HFFc6 (cell line): ENCODE measurements at places on chromosomes 12 and 14. TPM values are rescaled to one million over a fixed set of nuclear protein-coding genes. Genes with fewer than 3 reads are reported as not detected.

DNA sequence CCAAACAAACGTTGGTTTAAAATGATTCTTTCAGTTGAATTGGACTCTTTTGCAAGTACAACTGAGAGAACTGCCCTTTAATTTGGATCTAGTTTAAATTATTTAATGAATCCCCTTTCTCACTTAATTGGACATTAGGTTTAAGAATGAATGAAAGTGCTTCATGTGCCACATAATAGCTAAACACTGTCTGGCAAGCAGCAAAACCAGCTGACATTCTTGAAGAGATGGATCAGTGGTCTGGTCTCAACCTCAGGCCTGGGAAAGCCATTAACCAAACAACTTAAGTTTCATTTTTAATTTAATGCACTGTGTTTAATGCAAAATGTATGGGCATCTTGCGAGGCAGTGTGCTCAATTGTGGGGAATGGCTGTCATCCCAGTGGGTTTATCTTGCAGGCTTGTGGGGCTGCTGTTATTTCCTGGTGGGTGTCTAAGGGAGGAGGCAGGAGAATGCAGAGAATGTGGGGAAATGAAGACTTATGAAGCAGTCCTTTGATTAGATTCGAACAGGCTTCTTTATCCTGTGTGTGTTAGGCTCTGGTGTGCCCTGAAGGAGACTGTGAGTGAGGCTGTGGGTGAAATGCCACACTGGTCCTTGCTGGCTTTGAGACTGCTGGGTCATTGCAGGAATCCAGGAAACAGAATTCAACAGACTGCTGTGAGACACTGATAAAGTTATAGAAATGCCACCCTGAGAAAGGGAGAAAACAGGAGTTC, 144.1 kb upstream of the PELI2 start:
- DNase-seq, result no peak

DNA sequence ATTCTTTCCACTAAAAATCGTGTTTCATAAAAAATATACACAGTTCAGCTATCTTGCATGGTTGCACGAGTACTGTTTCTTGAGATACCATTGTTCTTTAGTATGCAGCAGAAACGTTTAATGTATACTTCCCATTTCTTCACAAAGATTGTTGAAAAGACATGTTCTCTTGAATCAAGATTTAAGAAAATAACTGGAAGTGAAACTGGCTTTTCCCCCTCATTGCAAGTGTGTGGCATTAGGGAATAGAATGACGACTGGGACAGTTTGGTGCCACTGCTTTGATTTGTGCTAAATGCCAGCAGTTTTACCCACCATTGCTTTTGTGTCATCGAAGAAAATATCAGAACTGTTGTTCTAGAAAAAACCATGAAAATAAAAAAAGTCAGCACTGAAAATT, 20.3 kb upstream of the DHRS2 start:
- DNase-seq, result no peak

DNA sequence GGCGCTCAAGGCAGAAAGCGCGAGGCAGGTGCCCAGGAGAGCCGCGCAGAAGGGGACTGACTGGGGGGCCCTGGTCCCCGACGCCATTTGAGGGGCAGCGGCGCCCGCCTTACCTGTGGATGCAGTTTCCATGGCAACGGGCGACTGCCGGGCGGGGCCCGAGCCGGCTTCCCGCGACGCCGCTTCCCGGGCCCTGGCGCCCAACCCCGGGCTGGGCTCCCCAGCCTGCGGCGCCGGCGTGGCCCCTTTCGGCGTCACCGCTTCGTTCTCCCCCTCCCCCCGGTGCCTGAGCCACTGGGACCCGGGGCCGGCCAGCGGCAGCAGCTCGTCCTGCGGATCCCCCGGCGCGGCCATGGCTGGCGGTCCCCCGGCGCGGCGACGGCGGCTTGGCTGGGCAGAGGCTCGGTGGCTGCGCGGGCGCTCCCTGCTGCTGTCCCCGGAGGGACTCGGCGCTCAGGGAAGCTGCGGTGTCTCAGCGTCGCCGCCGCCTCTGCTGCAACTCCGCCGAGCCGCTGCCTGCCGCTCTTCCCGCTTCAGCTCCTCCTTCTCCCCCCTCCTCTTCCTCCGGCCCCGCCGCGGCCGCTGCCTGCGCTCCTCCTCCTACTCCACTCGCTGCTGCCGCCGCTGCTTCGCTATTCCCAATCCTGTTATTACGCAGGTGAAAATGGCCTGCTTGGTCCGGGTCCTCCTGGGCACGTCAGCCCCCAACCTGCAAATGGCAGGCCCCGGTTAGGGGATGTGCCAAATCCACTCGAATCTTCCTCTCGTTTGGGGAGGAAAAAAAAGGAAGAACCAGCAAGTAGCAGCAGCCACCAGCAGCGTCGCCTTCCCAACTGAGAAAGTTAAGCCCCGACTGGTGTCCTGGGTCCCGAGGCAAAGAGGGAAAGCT, at the start of gene RTN1:
TSS of gene RTN1 (minus strand) at position 500 of the 889 bp plus-strand sequence. CDS start at position 354, 146 bp downstream.
- no peak for DNase-seq

- DNase-seq, result peak; percentile 16
Measured at GRCh38 chr12:119659289-119659897, 8.5 kb upstream of the PRKAB1 start.

- no peak for DNase-seq
Measured at GRCh38 chr12:85273381-85274314, 6.4 kb upstream of the ALX1 start.

DNA sequence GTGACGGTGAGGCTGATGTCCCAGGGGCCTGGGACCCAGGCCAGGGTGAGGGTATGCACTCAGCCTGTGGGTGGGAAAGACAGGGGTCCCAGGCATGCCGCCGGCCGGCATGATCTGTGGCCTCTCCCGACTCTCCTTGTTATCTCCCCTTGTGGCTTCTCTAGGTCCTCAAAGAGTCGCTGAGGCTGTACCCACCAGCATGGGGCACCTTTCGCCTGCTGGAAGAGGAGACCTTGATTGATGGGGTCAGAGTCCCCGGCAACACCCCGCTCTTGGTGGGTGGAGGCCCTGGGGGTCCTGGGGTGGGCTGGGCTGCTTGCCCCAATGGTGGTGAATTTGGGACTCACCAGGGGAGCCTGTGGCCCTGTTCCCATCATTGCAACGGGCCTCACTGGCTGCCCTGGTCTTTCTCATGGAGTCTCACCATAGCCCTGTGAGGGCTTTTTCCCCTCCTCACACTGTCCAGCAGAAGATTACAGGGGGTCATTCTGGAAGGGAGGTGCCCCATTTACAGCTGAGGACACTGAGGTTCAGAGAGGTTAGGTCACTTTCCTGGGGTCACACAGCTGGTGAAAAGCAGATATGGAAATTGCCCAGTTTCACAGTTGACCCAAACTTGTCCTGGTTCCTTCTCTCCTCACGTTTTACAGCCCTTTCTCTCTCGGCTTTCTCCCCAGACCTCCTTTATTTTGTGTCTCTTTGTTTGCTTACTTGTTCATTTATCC, 37.9 kb downstream of the CYP46A1 start:
- no peak for DNase-seq

DNA sequence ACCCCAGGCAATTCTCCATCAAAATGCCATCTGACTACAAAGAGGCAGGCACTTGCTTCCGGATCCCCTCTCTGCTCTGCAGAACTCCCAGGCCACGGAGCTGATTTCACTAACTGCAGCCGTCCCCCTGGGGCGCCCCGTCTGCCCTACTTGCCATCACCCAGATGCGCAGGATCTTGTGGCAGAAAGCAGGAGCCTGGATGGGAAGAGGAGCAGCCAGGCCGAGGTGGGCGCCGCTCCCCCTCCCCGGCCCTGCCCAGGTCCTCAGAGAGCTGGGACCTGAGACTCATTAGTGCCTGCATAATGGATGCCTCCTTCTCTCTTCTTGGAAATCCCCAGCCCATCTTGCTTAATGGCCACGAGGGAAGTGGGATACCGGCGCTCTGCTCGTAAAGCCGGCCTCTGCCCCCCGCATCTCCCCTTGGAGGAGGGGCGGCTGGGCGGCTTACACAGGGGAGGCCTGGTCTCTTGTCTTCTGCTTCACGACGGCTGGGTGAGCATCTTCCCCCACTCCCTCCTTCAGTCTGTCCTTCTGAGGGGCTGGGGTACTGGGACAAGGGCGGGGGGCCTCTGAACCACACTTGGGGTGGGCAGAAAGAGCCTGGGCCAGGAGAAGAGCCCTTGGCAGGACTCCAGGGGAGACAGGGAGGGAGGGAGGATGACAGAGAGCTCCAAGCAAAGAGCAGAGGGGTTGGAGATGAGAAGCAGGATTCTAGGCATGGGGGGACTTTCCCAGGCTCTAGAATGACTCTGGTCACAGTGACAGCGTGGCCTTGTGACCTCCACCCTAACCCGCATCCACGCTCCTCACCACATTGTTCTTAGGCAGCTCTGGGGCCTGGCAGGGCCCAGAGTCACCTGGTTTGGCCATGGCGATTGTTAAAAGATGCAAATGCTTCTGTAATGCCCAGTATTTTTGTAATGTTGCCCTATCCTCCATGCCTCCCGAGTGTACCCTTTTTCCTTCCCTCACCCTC, 19.4 kb upstream of the EML1 start:
- no peak for DNase-seq

DNA sequence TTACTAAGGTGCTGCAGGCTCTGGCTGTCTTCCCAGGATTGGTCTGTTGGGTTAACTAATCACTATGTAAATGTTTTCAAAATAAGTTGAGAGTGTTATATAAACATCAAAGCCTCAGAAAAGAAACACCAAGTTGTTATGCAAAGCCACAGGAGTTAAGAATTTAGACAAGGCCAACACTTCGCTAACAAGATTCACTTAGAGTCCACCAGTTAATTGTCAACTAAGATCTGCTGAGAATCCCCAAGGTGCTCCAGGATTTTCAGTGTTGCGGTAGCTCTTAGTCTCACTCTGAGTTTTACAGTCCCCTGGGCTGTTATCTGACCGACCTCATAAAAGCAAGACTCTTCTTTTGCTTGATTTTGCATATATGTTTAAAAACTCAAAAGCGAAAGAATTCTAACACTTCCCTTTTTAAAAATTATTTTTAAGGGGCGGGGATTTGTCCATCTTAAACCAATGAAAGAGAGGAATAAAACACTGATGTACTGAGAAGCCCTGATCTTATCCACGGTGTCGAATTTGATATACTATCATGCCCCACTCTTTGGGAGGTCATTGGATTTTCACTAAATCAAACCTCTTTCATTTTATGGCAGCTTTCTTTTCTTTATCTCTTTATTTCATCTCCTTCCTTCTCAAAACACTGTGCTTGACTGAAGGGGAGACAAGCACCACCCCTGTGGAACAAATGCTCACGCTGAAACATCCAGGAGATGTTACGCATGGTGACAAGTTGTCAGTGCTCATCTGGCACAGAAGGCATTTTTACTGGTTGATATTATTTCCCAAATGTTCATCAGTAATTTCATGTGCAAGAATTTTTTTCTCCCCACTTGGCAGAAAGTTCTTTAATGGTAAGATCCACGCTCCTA, 7.0 kb downstream of the NIN start:
- DNase-seq, result no peak

GRCh38 chr14:59355091-59355490, 110.1 kb downstream of the GPR135 start:
- no peak for DNase-seq

DNA sequence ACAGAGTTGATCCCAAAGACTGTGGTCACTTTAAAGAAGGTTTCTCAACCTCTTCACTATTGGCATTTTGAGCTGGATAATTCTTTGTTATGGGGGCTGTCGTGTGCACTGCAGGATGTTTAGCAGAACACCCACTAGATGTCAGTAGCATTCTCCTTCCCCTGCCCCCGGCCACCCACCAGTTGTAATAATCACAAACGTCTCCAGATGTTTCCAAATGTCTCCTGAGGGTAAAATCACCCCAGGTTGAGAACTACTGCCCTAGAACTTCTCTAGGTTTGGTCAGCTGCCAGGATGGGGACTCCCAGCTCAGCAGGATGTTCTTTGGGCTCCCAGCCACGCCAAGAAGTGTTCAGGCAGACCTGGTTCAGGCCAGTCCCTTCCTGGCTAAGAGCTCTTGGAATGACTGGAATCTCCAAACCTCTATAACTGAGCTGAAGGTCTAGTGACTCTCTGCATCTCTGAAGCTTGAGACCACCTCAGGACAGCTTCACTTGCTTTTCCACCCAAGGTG, 12.5 kb upstream of the AJUBA start:
- DNase-seq, result peak; percentile 61

- peak; percentile 2 for DNase-seq
Measured at GRCh38 chr12:152440-152839, 61.5 kb downstream of the SLC6A12 start.

DNA sequence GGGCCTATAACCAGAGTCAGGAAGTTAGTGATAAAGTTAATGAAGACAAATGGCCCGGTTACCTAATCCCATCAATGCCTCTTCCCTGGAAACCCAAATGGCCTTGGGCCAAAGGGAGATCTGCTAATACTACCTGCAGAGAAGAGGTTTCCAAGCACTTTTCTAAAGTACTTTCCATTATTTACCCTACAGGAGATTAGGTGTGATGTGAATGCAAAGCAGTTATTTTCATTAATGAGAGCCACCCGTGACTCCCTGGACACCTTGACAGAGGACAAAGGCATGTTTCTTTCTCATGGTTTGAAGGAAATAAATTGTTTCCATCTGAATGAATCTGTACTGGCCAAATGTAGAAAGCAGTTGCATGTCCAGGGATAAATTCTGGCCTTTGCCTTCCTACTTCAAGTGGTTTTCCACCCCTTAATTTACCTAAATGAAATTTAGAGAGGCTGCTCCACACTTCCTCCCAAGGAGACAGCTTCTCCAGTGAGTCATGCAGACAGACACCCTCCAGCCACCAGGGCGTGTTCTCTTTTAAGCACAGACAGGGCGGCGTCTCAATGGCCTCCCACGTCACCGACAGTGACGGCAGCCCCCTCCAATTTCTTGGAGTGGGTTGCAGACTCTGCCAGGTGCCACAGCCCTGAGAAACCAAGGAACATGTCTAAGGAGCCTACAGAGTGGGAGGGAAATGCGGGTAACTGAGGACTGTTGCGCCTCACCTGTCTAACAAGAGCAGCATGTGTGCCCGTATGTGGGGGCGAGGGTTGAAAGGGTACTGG, 43.9 kb upstream of the GNPNAT1 start:
- peak; percentile 72 for DNase-seq

- DNase-seq, result peak; percentile 30
Measured at GRCh38 chr14:56666716-56667115, 87.1 kb downstream of the TMEM260 start.

The NYNRIN gene
- 4.3 to 6.4 TPM (median 4.4 TPM) in 3 replicates for total RNA-seq

DNA sequence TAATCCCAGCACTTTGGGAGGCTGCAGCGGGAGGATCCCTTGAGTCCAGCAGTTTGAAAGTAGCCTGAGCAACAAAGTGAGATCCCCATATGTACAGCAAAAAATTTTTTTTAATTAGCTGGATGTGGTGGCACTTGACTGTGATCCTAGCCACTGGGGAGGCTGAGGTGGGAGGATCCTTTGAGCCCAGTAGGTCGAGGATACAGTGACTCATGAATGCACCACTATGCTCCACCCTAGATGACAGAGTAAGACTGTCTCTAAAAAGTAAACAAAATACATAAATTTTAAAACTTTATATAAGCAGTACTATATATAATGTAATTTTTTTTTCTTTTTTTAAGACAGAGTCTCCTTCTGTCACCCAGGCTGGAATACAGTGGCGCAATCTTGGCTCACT, 115.4 kb downstream of the ESR2 start:
- DNase-seq, result no peak
